GDM1 (cell line): ENCODE measurements at places on chromosomes 6 and 20.

DNA sequence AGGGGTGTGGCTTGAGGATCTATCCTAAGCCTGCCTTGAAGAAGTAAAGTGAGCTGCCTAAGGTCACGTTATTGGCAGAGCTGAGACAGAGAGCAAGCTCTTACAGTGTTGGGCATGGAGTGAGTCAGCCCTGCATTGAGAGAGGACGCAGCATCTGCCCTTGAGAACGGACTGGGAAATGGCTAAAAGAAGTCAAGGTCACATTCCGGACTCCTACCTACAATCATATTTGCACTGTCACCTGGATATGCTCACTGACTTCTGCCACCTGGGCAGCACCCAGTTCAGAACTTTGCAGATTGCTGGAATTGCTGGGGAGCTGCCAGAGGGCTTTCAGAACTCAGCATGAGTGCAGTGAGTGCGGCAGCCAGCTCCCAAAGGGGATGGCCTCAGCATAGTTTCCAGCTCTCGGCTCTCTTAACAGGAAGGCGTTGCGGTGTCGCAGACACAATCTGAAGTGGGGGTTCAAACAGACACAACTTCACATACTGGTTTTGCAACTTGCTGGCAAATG, 199.3 kb upstream of the SGK1 start:
- no peak for DNase-seq

- DNase-seq = no peak
Observed at GRCh38 chr6:156402628-156403027, 374.6 kb upstream of the ARID1B start.

DNA sequence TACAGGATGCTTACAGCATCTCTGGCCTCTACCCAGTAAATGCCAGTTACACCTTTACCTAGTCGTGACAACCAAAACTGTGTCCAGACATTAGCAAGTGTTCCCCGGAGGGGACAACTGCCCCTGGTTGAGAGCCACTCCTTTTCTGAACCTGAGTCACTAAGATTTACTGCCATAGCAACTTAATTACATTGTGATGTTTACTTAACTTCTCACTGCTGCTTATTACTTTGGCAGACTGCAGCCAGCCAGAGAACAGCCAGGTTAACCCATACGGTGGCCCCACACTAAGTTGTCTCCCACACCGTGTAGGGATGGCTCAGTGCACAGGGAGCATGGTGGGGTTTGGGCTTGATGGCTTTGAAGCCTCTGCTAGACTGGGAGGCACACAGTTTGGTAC, 204.7 kb upstream of the SULF2 start:
- DNase-seq = no peak

DNA sequence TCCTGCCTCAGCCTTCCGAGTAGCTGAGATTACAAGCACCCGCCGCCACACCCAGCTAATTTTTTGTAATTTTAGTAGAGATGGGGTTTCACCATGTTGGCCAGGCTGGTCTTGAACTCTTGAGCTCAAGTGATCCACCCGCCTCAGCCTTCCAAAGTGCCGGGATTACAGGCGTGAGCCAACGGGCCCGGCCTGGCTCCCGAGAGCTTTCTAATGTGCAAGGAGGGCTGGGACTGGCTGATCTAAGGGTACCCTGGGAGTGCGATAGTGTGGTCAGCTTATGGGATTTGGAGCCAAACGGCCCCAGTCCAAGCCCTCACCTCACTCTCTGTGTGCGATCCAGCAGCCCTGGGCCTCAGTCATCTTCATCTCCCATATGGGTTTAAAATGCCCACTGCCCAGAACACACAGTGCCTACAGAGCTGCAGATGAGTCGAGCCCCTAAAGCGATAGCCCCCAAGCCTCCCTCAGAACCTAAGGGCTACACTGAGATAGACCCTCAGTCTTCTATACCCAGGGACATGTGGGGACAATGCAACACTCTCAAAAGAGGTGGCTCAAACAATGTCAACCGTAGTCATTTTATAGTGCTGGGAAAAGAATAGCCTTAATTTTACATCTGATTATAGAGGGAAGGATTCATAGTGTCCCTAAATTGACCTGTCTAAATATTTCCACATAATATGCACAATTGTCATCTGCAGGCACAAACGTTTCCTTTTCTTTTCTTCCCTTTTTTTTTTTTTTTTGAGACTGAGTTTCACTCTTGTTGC, 50.1 kb downstream of the SSR1 start:
- no peak for DNase-seq

DNA sequence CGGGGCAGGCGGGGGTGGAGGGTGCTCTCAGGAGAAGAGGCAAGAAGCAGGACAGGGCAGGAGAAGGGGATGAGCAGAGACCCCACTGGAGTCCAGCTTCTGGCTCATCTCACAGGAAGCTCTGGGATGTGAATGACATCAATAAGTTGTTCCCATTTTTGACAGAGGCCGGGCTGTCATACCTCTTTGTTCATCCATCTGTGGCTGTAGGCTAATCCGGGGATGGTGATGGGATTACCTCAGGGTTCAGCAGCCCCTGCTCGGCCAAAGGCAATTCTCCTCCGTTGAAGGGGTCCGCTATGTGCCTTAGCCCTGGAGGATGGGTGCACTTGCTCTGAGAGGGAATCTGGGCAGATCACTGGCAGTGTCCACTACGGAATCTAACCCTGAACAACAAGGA, 3.3 kb upstream of the TMC2 start:
- no peak for DNase-seq

DNA sequence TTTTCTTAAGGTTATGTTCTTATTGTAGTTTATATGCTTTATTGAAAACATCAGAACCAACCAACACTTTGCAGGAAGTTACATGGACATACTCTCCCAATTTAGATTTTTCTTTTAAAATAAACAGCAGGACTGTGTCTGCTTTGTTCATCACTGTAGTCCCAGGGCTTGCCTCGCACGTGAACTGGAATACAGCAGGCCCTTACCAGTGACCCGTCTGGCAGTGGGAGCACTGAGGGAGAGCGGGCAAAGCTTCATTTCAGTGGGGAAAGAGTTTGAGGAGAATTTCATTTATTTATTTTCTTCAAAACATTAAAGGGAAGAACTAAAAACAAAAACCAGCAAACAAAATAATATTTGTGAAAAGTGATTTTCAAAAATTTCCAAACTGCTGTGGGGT, 230.8 kb downstream of the PAX1 start:
- no peak for DNase-seq
